ENCODE measurements at places on chromosomes 7 and 10.

DNA sequence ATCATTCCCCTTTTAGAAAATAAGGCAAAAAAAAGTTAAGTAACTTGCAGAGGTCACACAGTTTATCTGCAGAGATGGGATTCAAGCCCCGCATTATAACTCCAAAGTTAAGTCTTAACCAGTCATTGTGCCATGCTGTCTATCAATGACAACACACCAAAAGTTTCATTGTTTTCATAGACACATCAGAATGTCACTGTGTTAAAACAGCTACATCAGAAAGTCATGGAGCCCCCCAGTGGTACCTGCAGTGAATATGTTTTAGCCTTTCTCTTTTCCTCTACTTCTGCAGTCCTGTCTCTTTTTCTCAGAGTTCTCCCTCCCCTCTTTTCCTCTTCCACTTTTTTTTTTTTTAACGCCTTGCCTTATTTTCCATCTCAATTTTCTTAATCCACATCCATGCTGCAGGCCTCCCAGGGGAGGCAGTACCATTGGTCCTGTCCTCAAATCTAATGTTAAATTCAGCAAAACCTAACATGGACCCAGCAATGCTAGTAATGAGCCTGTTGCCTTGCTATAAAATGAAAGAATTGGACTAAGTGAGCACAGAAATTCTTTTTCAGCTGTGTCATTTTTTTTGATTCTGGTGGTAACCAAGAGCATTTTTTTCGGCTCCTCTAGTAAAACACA, 3.8 kb upstream of the NRCAM start:
- DNase-seq = peak; percentile 60

GRCh38 chr7:2814186-2814945, 29.7 kb downstream of the GNA12 start:
- DNase-seq = no peak

DNA sequence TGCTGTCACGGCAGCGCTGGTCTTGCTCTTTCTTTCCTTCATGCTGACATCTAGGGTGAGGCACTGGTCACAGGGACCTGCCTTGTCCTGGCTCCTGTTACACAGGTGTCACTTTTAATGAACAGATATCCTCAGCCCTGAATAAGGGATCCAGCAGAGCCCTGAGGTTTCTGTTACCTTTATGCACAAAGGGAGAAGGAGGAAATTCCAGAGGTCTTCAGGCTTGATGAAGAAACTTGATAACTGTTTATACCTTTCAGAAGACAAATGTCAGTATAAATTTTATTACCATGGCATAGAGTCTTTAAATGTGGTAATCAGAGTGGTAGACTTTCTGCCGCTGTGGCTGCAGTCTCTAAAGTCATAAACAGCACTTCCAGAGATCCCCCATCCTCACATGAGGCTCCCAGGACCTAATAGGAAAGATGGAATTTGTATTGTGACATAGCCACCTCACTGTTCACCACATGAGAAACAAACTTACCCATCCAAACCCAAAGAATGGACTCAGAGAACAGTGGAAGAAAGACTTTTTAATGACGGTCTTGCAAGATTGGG, 2.7 kb downstream of the LRRC27 start:
- no peak for DNase-seq

- DNase-seq = no peak
Observed at GRCh38 chr10:121324678-121325213, 273.5 kb downstream of the FGFR2 start.

GRCh38 chr7:51521054-51521453, 204.4 kb upstream of the COBL start:
- DNase-seq = no peak

DNA sequence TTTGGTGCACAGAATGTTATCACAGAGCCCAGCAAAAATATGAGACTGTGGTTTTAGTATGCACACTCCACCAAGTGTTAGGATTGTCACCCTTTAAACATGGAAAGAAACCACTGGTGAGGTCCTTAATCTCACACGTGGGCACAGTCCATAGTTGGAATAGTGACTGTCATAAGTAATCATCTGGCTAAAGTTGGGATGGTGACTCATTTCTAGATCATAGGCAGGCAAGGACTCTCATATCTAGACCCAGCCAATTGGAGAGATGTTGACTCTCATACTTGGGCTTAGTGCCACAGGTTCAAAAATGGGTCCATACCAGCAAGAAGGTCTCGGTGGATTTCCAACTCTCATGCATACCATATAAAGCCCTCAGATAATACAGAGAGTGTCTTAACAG, 39.6 kb upstream of the ZNF680 start:
- DNase-seq = no peak

DNA sequence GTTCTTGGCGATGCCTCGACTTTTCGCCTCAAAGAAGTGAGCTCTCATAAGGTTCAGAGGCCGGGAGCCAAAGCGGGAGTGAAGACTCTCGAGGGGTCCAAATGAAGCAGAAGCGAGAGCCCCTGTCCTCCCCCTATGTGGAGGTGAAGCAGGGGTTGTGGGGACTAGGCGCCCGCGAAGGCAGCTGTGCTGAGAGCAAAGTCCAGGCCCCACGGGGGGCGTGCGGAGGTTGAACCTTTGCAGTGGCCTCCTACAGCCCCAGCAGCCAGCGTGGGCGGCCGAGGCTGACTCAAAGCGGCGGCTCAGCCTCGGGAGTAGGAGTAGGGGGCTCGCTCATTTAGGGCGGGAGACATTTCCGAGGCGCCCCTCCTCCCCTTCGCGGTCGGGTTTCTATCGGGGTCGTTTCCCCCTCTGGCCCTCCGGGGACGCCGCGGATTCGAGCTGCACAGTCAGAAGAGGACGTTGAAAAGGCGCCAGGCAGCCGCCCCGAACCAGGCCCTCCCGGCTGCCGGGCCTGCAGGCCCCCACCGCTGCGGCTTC, 553 bp upstream of the ADD3 start:
- peak; percentile 68 for DNase-seq

DNA sequence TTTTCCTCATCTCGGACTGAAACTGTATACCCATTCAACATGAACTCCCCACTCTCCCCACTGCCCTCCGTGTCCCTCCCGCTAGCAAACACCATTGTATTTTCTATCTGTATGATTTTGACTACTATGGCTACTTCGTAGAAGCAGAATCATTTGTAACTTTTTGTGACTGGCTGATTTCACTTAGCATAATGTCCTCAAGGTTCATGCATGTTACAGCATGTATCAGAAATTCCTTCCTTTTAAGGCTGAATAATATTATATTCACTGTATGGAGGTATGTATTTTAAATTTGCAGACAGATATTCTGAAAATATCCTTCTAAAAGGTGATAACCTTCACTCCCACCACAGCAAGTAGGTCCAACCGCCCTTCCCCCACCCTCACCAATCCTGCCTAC, 42.9 kb upstream of the MMD2 start:
- DNase-seq = no peak

DNA sequence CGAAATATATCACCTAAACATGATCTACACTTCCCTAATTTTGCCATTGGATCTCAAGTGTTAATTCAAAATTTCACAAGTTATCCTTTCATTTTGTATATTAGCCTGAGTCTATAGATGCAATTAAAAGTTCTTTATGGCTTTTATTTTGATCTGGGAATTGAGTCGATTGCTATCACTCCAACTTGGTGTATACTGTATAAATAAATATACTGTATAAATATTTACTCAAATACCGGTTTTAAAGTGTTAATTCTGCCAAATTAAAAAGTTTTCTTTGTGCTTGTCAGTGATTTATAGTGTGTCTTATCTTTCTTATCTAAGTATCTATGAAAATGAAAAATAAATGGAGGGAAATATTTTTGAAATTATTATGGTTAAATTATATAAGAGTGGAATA, 683.7 kb upstream of the LRRN3 start:
- DNase-seq = no peak

DNA sequence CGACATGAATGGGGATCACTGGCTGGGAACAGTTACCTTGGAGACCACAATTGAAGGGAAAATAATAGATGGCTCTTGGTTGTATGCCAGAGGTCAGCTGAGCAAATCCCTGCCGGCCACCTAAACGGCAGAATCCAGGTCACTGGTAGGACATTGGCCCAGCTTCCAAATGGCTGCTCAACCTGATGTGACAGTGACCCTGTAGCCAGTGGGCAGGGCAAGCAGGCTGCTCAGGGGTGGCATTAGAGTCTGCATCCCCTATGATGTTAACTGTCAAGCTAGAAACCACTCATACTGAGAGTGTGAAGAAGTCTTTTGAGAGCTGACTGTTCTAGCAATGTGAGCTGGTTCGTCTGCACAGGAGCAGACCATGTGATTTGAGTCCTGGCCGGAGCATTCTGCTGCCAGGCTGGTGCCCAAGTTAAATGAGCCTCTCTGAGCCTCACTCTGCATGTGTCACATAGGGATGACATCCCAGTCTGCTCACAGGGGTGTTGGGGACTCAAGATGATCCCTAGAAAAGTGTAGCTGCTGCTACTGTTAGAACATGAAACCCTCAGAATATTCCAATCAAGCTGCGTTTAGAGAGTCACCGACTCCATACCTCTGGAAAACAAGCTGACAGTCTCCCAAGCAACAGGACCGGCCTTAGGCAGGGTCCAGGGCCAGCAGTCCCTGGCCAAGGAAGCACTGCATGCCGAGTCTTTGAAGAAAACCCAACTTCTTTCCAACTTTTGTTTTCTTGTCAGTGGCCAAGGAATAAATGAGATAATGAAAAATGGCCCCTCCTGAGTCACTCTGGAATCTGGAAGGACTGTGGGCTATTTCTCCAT, 69.7 kb downstream of the VWA2 start:
- DNase-seq = no peak

DNA sequence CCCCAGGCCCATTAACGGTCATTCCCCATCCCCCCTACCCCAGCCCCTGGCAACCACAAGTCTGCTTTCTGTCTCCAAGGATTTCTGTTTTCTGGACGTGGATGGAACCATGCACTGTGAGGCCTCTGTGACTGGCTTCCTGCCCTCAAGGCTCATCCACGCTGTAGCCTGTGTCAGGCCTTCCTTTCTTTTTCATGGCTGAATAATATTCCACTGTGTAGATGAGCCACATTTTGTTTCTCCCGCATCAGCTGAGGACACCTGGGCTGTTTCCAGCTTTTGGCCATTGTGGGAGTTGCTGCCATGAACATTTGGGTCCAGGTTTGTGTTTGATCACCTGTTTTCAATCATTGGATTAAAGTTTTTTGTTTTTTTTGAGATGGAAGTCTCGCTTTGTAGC, 50.0 kb downstream of the UNCX start:
- DNase-seq = no peak

GRCh38 chr7:151721694-151722093, 155.2 kb downstream of the PRKAG2 start:
- no peak for DNase-seq

DNA sequence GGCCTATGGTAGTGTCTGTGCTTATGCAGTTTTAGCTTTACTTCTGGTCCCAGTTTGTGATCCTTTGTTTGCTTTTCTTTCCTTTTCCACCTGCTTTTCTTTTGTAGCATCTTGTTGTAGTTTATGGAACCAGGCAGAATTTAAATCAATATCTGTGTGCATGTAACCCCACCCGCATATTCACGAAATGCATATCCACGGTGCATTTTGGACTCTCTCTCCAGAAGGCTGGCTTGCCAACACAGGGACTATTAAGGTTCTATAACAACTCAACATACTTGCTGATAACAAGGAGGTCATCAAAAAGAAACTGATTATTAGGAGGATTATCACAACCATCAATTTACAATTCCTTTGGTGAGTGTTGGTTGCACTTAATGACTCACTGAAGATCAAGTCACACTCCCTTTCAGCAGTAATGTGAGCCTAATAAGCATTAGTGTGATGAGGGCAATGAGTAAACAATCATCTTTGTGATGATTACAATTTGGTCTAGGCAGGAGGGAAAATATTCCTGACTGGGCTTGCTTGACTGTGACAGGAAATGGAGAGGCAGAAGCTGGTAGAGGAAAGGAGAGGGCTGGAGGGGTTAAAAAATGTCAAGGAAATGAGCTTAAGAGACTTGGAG, 378.6 kb downstream of the REEP3 start:
- DNase-seq = no peak

Measured in GM20000 (cell line).